ENCODE measurements at places on chromosomes 16 and 17.

DNA sequence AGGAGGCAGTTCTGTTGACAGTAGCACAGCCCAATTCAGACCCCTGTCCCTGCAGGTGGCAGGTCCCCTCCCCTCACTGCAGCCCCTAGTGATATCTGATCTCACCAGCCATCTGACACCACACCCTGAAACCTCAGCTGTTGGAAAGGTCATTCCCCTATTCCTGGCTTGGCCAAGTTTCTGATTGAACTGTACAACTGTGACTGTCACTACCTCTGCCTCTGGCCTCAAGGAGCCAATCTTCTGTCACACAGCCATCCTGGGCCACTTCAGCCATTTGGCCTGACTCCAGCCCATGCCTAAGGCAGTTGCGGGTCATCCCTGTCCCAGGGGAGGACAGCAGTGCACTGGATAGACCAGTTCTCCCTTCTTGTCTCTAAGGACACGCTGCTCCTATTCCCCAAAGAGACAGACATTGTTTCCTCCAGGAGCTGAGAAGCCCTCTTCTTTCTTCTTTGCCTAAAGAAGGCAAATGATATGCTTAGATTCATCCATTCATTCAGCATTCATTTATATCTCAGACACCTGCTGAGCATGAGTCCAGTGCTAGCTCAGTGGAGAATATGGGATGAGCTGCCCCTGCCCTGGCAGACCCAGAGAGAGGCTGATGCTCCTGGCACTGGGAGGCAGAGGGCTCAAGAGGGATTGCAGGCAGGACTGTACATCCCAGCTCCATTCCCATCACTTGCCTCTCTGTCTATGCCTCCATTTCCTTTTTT is 4.6 kb upstream of the ALDOA start:
- no peak for DNase-seq

GRCh38 chr17:29505836-29506235 is 61.0 kb downstream of the ABHD15 start:
- DNase-seq: no peak

- no peak for DNase-seq
Measured at GRCh38 chr16:31250782-31251384, 8.9 kb upstream of the ITGAM start.

- no peak for DNase-seq
Measured at GRCh38 chr17:18981642-18982424, 22.7 kb downstream of the FAM83G start.

GRCh38 chr16:49490321-49490705 is 116.7 kb downstream of the C16orf78 start:
- no peak for DNase-seq

GRCh38 chr16:2526135-2526534 is 5.1 kb downstream of the CEMP1 start:
- no peak for DNase-seq

GRCh38 chr16:65213866-65214595 is 92.2 kb upstream of the CDH11 start:
- DNase-seq: no peak

GRCh38 chr17:71922439-71922838 is 198.4 kb upstream of the SOX9 start:
- no peak for DNase-seq

DNA sequence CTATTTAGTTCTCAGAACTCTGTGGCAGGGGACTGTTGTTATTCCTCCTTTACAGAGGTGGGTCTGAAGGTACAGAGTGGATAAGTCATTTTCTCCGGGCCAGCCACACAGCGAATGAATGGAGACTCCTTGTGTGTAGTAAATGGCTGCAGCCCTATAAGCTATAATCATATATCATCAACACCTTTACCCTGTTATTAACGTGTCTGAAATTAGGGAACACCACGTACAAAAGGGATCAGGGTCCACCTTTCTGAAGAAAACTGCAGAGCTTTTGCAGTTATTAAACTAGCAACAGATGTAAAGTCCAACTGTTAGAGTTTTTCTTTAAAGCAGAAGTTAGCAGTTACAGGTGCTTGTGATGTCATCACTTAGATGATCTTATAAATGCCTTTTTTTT is 696.7 kb downstream of the MAF start:
- no peak for DNase-seq

- DNase-seq: peak; percentile 48
Measured at GRCh38 chr16:67546761-67547422, 15.4 kb upstream of the CTCF start.

DNA sequence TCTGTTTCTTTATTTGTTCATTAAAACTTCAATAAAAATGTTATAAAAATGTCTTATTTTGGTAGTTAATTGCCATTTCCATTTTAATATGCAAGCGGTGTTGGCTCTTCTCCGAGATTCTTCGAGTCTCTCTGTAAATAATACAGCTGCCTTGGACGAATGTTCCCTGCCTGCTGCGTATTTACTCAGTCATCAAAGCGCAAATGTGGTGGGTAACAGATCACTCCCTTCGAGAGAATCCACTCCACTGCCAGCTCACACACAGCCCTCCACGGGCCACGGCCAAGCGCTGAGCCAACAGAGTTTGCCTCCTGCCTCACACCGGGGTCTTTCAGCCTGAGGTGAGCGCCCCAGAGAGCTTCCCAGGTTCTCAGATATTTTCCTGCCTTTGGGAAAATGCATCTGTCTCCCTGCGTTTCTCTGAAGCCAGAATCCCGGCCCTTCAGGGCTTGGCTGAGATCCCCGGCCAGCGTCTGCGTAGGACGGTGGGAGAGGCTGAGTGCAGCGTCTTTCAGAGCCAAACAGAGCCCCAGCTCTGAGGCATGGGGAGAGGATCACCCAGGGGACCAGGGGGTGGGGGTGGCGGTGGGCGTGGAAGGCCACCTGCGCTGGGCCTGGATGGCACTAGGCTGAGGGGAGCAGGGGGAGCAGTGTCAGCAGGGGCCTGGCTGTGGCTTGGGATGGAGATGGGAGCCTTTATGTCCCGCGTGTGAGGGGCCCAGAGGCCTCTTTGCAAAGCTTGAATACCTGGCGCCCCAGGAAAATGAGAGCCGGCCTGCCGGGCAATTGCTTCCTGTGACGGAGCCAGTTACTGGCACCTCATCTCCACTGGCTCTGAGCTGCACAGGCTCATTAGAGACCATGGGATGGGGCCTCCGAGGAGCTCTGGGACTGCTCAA is 248.7 kb downstream of the RBFOX3 start:
- no peak for DNase-seq

- no peak for DNase-seq
Measured at GRCh38 chr17:45756266-45756991, 27.7 kb upstream of the CRHR1 start.

GRCh38 chr17:81898029-81898866 is 3.8 kb upstream of the NPB start:
- no peak for DNase-seq

DNA sequence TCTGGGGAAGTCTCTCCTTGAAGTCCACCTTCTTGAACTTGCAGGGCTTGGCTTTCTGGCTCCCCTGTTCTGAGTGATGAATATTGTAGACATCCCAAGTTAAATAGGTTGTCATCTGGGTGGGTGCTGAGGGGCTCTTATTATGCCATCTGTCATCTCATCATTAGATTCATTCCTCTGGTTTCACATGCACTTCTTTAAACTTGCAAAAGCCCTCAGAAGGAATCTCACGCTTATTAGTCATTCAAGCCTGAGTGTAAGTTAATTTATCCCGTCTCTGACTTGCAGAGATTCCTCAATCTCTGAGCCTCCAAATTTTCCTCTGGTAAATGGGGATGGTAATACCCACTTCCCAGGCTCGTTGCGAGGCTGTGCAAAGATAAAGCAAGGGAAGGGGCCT is 5.7 kb downstream of the MGAT5B start:
- DNase-seq: no peak

GRCh38 chr16:16147316-16147999 is 75.8 kb downstream of the ABCC6 start:
- no peak for DNase-seq
